ENCODE measurements at places on chromosomes 7 and 10.
A peak's percentile ranks its signal among the peaks of the same experiment; 100 is the strongest.

DNA sequence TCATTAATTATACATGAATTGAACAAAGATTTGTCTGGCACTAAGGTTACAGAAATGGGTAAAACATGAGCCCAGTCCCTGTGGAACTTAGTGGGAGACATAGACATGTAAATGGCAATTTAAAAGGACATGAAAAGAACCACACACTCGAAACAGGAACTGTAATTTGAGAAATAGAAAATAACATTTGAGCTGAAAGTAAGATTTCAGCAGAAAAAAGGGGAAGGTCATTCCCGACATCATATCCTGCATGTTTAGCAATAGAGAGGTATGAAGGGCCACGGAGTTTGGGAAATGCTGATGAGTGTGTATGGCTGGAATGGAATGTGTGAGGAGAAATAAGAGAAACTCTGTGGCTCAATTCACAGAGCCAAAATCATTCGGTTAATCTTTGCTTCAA lies 175.4 kb upstream of the AHR start:
- no peak for DNase-seq

- DNase-seq: peak; percentile 67
Observed at GRCh38 chr10:3850999-3851937, 66.3 kb upstream of the KLF6 start.

GRCh38 chr10:22022257-22023032 lies 18.9 kb upstream of the DNAJC1 start:
- no peak for DNase-seq

GRCh38 chr10:72503241-72503640 lies 122.6 kb downstream of the MICU1 start:
- no peak for DNase-seq

GRCh38 chr7:2851497-2851896 lies 7.4 kb upstream of the GNA12 start:
- no peak for DNase-seq

DNA sequence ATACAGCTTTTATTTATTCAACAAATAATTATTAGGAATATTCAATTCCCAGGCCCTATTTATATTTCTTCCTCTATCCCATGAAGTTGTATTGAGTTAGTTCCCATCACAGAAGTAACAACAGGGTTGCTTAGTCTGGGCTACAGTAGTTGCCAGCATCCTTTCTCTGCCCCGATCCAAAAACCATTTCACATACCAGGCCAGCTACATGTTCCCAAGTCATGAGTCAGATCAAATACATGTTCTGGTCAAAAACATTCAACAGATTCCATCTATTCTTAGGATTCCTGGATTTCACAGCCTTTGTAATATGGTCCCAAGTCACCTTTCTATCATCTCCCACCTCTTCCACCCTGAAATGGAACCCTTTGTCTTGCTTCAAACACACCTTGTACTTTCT lies 91.6 kb downstream of the RAB11FIP2 start:
- no peak for DNase-seq

DNA sequence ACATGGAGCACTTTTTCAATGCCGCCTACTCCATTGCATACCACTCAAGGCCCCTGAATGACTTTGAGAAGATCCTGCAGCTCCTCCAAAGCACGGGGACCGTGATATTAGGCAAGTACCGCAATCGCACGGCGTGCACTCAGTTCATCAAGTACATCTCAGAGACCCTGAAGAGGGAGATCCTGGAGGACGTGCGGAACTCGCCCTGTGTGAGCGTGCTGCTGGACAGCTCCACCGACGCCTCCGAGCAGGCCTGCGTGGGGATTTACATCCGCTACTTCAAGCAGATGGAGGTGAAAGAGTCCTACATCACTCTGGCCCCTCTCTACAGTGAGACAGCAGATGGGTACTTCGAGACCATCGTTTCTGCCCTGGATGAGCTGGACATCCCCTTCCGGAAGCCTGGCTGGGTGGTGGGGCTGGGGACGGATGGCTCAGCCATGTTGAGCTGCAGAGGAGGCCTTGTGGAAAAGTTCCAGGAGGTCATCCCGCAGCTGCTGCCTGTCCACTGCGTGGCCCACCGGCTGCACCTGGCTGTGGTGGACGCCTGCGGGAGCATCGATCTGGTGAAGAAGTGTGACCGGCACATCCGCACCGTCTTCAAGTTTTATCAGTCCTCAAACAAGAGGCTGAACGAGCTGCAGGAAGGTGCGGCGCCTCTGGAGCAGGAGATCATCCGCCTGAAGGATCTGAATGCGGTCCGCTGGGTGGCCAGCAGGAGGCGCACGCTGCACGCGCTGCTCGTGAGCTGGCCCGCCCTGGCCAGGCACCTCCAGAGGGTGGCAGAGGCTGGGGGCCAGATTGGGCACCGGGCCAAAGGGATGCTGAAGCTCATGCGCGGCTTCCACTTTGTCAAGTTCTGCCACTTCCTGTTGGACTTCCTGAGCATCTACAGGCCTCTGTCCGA lies 12.7 kb upstream of the ATP6V0E2 start:
- no peak for DNase-seq

DNA sequence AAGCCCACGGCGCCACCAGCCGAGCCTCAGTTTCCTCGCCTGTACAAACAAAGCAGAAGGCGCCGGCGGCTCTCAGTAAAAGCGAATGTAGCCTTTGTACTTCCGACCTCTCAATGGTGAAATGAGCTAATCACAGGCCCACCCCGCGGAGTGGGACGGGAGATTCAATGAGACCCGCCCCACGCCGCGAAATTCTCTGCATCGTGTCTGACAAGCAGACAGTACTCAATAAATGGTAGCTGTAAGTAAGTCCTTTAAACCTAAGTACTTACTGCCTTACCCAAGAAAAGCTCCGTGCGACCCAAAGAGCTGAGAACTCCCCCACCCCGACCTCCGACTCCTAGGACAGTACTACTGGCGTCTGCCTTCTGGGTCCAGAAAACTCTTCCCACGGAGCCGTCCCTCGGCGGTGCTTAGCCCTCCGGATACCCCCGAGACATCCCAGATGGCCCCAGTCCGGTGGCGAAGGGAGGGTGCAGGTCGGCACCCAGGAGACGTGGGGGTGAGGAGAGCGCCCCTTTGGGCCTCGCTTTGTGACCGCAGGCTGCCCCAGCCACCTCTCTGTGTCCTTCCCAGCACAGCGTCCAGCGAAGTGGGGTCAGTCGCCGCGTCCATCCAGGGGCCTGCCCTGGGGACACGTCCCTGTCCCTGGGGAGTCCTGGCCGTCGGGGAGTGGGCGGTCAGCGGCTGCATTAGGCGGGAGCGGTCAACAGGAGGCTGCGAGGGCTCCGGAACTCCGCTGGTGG lies 972 bp upstream of the CXCL12 start:
- DNase-seq: no peak

DNA sequence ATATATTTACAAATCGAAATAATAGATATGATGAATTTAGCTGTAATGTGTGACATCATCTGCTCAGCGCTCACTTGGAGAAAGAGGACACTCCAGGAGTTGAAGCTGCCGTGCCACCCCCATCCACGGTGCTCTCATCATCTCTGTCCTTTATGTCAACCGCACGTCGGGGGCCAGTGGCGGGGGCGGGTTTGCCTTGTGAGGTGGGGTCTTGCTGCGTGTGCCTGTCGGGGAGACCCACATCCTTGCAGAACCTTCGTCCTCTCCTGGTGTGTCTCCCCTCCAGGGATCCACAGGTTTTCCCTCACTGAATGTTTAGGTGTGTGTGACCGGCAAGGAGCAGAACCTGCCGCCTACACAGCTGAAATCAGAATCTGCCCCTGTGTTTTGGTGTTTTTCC lies 71.6 kb downstream of the INPP5A start:
- no peak for DNase-seq

GRCh38 chr10:58157076-58157766 lies 110.5 kb downstream of the IPMK start:
- DNase-seq: peak; percentile 57

- no peak for DNase-seq
Observed at GRCh38 chr7:2205036-2205780, 27.5 kb downstream of the MAD1L1 start.

GRCh38 chr7:36207451-36208291 lies 54.6 kb downstream of the EEPD1 start:
- DNase-seq: no peak

DNA sequence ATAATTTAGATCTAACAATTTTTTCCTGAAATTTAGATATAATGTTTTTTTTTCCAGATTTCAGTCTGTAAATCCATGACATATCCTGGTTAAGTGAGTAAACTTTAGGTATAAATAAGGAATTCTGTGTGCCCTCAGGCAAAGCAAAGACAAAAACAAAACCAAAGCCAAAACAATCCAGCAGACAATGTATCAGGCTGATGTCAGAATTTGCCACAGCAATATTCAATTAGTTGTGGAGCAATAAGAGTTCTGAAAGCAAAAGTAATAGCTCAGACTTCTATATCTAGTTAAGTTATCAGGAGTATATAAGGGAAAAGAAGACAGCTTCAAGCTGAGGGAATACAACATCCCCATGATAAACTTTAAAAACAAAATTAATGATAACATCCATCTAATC lies 82.0 kb downstream of the MKX start:
- no peak for DNase-seq

- DNase-seq: no peak
Observed at GRCh38 chr7:22447762-22448161, 52.2 kb downstream of the STEAP1B start.

DNA sequence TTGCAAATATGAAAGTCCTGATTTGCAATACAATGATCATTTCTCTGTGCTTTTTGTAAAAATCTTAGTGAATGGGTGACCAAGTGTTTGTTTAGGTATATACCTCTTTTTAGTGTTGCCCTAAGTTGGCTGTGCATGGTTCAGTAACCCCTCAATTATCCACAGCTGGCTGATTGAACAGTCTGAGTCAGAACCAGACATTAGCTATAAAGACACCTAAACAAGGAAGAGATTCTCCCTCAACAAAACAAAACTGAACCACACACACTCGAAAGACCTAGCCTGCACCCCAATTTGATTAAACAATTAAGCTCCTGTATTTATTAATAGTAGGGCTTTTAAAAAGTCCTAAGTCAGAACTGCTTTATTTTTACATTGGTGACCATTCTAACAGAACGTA lies 2.8 kb downstream of the RSBN1L start:
- DNase-seq: peak; percentile 10

- no peak for DNase-seq
Observed at GRCh38 chr7:11951909-11952308, 119.9 kb upstream of the THSD7A start.

- peak; percentile 46 for DNase-seq
Observed at GRCh38 chr7:136857573-136857972, 10.9 kb upstream of the CHRM2 start.

DNA sequence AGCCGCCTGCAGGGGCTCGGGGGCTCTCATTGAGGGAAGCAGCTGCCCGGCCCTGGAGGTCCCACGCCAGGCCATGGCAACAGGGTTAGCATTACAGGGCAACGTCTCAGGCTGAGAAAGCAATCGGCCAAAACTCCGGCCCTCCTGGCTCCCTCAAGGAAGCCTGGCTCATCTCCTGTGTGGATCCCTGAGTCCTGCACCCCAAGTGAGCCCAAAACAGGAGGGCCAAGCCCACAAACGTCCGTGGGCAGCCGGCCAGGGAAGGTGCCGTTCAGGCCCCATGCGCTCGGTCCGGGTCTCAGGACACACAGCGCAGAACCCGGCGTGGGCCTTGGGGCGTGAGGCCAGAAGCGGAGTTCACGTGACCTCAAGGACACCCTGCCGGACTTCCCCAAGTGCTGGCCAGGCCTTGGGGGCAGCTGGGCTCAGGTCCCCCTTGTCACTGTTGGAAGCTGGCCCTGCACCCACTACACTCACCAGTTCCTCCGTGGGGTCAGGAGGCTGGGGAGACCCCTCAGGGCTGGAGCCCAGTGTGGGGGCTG lies 8.0 kb upstream of the PWWP2B start:
- no peak for DNase-seq

- DNase-seq: no peak
Observed at GRCh38 chr10:129652021-129652420, 185.0 kb downstream of the MGMT start.

GRCh38 chr10:110059925-110060324 lies 52.1 kb downstream of the ADD3 start:
- peak; percentile 46 for DNase-seq

DNA sequence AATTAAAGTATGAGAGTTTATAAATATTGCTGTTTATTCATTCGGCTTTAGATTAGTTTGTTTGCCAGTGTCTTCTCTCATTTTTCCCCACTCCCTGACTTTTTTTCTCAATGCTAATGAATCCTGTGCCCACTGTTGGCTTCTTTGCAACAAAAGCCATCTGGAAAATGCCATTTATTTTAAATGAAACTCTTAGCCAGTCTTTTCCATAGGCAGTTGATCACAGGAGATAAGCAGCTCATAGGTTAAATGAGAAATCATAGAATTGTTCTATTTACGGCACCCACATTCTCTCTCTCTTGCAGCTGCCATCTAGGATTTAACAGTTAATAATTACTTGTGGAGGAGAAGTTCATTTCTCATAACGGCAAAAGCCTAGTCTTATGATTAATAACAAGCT lies 249.3 kb upstream of the POM121L12 start:
- DNase-seq: no peak

DNA sequence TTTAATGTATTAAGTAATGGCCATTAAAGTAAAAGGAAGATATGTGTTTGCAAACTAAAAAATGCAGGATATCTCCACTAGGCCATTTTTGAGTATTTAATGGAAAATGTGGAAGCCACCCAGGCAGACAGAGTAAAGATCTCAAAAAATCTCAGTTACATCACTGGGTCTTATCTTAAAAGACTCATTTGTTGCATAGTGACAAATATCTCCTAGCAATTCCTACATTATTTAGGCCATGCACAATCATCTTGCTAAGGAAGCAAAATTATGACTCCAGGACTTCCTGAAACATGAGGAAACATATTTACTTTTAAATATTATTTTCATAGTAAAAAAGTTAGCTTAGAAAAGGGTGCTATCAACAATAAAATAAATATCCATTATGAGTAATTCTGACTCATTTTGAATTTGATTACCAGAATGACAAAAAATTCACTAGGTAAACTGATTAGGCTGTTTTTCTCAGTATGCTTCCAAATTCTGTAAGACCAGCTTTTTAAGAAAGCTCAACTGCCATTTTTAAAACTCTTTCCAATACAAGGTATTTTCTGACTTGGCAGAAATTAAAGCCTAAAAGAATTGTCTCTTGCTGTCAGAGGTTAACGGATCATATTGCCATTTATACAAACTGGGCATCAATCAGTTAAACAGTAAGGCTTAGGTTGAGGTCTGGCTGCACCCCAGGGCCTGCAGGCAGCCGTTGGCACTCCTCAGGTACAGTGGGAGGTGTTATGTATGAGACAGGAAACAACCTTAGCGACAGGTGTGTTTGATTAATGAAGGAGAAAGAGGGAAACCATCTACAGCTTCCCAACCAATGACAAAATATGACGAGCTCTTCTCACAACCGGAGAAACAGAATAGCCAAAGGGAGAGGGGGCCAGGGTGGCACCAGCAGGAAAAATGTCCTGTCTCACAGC lies 31.8 kb downstream of the PCLO start:
- DNase-seq: no peak

DNA sequence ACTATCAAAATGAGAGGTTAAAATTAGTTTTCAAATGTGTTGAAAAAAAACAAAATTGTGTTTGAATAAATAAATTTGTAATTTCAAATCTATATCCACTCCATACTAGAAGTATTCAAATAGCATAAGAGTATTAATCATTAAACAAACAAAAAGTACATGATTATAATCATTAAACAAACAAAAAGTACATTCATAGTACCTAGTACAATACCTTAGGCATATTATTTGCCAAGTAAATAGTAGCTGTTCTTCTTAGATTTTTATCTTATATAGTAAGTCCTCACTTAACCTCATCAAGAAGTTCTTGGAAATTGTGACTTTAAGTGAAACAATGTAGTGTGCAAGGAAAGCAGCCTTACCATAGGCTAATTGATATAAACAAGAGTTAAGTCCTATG lies 349.3 kb upstream of the VWC2 start:
- DNase-seq: no peak
